Activated CD4-positive, CD25-positive, alpha-beta regulatory T cell (primary cell): ENCODE measurements at places on chromosomes 7 and 10.

DNA sequence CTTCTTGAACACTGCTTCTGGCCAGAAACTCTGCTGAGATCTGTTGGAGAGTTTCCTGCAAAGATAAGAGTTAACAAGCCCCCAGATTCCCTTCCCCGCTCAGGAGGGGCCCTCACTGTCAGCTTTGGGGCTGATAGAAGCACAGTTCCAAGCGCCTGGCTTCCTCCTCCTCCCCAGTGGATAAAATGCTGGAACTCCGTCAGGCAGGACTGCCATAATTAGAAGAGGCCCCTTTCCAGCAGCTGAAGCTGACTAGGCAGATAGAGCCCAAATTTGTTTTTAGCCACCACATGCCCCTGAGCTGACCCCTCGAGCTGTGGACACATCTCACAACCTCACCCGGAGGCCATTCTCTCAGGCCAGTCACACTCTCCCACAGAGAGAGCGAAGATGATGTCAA is 89.4 kb downstream of the TBXAS1 start:
- no peak for DNase-seq

DNA sequence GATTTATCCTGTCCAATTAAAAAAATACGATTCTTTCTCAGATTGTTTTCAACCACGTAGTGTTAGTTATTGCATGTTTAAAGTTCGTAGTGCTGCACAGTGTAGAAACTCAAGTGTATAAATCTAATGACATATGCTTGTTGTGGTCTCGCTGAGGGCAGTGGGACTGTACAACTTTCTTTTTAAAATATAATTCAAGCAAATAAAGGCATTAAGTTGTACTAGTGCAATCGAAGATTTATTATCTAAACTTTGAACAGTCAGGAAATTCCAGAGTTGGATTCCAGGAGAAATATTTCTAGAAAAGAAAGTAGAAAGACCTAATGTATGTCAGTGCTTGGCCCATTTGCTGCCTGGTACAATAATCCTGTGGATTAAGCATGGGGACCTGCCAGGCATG is 124.1 kb upstream of the HPS1 start:
- DNase-seq = no peak

DNA sequence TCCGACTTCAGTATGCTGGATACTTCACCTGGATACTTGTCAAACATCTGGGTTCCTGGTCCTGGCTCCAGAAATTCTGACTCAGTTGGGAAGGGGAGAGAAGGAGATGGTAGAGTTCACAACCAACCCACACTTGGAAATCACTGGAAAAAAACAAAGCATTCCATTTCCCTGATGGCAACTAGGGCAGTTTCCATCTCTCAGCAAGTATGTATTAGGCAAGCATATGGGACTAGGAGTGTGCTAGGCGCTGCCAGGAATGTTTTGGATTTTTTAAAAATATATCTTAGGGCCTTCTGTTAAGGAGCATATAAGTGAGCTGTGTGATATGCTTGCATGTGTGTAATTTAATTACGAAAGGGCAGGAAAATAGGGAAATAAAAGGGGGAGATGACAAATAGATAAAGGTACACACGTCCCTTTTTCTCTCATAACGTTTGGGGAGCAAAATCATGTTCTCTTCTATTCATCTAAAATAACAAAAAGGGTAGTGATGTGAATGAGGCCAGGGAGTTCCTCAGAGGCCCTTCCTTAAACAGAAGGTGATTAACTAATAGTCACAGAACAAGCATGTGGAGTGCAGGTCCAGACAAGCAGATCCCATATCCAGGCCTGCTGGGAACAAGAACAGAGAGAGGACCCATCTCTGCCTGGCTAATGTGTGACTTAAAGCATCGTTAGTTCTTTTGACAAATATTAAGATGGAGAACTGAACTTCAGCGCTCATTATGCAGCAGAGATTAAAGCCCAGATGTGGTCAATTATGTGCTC is 64.5 kb upstream of the NFE2L3 start:
- DNase-seq = no peak

GRCh38 chr7:38727184-38727940 is 96.2 kb upstream of the AMPH start:
- DNase-seq = no peak

DNA sequence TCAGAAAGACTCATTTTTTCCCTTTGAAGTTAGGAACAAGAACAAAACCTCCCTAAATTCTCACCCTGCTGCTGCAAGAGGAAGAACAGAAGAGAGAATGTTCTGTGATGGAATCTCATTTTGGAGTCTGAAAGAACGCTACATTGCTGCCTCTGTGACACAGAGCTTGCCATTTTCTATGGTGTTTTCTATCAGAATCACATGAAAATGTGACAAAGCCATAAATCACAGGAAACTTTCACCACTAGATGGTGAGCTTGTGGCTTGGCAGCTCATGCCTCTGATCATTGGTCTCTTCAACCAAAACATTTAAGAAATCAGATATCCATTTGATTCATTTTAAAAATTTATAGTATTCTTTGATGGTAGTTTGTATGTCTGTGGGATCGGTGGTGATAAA is 82.9 kb downstream of the CADPS2 start:
- DNase-seq = no peak

- no peak for DNase-seq
Observed at GRCh38 chr7:16935341-16935735, 53.6 kb upstream of the AGR3 start.

DNA sequence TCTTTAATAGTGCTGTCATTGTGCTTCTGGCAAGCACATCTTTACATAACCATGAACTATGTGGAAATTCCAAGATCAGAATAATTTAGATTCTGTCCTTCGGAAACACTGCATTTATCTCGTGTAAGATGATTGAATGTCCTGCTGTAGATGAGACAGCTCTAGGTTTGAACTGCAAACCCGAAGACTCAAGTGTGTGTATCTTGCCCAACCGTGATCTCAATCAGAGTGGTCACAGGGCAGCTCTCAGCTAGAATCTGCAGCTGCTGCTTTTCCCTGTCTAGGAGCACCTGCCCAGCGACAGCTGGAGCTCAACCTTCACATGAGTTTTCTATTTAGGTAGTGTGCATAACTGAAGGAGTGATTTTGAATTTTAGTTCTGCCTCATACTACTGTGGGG is 17.5 kb upstream of the KIF20B start:
- no peak for DNase-seq

GRCh38 chr7:2729893-2730716 is 42.1 kb downstream of the AMZ1 start:
- no peak for DNase-seq

DNA sequence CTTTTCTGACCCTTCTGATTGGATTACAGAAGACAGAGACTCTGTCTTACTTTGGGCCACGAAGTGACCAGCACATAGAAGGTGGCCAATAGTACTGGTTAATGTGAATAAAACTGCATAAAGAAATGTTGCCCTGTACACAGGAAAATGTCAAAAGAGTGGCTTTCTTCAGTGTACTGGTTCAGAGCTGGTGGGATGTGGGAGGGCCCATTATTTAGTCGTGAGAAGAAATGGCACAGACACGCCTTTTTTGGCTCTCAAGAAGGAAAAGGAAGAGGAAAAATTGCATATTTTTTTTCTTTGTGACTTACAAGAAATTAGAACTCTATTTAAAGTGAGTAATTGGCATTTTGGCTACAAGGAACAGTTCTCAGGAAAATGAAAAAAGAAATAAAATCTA is 129.7 kb downstream of the DGKI start:
- DNase-seq = no peak

DNA sequence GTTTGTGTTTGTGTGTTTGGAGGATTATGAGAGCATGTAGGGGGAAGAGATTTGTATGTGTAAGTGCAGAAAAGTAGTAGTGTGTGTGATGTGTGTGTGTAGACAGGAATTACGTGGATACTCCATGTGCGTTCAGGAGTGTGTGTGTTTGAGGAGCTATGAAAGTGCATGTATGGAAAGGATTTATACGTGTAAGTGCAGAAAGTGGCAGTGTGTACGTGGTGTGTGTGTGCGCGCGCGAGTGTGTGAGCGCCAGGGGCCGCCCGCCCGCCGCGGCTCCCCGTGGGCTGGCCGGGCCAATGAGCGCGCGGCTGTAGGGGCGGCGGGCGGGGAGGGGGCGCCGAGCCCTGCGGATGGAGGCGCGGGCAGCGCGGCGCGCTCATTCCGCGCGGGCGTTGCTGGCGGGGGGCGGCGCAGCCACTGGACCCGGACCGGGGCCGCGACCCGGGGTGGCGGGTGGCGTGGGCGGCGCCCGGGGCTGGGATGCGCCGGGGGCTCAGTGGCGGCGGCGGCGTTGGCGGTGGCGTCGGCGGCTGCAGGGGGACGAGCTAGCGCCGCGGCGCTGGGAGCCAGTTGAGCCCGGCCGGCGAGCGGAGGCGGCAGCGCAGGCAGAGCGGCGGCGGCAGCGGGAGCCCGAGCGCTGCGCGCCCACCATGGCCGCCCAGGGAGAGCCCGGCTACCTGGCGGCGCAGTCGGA is at the start of gene BICC1:
TSS of gene BICC1 (plus strand) at position 382 of the 697 bp plus-strand sequence. CDS start at position 654, 272 bp downstream.
- DNase-seq = no peak

- no peak for DNase-seq
Observed at GRCh38 chr10:126062131-126063032, 166.0 kb downstream of the FANK1 start.

DNA sequence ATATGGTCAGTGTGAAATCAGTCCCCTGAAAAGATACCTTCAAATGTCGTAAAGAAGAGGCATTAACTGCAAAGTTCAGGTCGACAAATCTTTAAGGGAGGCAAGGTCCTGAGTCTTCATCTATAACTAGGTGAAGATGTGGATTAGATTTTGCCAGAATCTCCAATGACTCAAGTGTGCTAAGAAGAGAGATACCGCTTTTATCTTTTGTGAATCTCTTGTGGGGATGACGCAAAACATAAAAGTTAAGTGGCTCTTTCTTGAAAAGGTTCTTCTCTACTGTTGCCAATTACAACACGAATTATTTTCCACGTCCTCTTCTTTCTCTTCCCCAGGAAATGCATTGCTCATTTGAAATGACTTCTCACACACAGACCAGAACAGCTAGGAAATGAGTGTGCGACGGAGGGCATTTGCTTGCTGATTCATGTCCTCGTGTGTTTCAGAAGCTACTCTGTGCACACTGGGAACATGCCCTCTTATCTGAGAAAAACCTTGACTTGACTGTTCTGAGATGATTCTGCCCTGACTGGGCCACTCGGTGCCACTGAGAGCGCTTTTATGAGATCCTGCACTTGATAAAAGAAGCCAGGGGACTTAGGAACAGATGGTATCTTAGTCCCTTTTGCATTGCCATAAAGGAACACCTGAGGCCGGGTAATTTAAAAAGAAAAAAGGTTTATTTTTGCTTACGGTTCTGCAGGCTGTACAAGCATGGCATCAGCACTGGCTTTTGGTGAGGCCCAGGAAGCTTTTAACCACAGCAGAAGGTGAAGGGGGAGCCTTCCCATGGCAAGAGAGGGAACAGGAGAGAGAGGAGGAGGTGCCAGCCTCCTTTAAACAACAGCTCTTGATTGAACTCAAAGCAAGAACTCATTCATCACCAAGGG is 169.5 kb upstream of the PFKP start:
- DNase-seq = no peak

DNA sequence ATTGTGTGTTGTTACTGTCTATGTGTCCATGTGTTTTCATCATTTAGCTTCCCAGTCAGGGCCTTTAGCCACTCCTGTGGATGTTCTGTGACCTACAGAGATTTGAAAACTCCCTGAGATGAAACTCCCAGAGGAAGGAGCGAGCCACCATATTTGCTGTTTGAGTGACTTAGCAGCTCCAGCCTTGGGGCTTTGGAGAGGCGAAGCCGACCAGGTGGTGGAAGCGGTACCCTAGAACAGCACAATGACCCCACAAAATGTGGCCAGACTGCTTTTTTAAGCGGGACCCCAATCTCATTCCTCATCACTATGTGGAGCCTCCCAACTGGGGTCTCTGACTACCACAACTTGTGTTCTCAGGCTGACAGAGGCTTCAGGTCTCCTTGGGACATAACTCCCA is 323.9 kb upstream of the KCND2 start:
- no peak for DNase-seq

DNA sequence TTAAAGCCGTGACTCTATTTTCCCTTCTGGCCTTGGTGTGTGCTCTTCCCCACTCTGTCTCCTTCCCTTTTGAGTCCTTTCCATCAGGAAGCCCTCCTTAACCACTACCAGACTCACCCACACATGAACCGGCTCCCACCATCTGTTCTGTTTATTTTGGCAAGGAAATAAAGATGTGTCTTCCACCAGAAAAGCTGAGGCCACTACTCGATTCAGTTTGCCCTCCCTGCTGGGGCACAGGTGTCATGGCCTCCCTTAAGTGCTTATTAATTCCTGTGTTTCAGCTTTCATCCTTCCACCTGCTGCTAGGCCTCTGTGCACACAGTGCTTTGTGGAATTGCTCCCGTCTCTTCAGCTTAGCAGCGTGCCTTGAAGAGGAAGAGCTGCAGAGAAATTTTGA is 16.7 kb downstream of the POR start:
- DNase-seq = no peak

- no peak for DNase-seq
Observed at GRCh38 chr7:42143711-42144600, 93.1 kb downstream of the GLI3 start.

- DNase-seq = no peak
Observed at GRCh38 chr10:95423164-95424005, 132.6 kb upstream of the PDLIM1 start.

GRCh38 chr10:127250031-127250430 is 53.6 kb upstream of the INSYN2A start:
- no peak for DNase-seq

DNA sequence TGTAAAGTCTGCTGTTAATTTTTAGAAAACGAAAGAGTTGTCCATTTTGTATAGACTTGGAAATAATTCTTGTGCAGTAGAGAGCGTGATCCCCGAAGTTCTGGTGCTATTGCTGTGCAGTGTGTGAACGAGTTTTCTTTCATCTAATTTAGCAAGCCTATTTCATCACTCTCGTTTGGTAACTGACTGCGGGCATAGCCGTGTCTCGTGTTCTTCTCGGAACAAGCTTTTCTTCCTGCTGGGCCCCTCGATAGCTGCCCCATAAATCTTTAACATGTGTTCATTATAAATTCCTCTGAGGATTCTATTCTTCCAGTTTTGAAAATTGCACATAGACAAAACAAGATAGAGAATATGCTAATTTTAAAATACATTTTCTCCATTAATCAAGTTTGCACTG is 622.0 kb upstream of the PFKP start:
- no peak for DNase-seq

DNA sequence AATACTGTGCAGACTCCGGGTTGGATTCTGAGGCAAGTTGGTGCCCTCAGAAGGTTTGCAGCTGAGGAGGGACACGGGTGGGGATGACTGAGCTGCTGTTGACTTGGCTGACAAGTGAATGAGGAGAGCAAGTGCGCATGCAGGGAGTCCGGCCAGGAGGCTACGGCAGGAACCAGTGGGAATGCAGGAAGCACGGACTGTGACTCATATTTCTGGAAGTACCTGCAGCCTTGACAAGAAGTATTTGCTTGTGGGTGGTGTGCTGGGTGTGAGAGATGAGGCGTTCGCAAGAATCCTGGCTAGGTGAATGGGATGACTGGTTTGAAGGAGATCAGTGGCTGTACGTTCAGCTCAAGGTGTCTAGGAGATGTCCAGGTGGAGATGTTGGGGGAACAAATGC is 30.8 kb upstream of the FXYD4 start:
- DNase-seq = no peak
